ENCODE measurements at places on chromosomes 4 and X.

GRCh38 chrX:141839856-141840255 is 1.7 kb downstream of the MAGEC3 start:
- no peak for DNase-seq

- DNase-seq, result no peak
Observed at GRCh38 chr4:37531151-37531550, 155.0 kb downstream of the RELL1 start.

GRCh38 chrX:46185923-46186810 is 359.1 kb downstream of the ZNF674 start:
- no peak for DNase-seq

GRCh38 chr4:80012291-80012690 is 60.7 kb downstream of the ANTXR2 start:
- DNase-seq, result no peak

DNA sequence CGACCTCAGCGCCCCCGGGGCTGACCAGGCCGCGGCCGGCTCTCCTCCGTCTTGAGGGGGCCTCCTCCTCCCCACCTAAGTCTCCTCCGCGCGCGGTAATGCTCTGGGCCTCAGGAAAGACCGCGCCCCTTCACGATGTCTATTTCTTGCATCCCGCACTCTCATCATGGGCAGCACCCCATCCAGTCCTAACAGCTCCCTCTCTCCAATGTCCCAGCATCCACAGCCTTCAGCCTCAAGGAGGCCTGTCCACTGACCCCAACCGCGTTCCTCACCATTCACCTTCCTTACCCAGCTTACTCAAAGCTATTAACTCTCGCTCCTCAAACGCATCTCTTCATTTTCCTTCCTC is 77.5 kb downstream of the MAGED4 start:
- no peak for DNase-seq

DNA sequence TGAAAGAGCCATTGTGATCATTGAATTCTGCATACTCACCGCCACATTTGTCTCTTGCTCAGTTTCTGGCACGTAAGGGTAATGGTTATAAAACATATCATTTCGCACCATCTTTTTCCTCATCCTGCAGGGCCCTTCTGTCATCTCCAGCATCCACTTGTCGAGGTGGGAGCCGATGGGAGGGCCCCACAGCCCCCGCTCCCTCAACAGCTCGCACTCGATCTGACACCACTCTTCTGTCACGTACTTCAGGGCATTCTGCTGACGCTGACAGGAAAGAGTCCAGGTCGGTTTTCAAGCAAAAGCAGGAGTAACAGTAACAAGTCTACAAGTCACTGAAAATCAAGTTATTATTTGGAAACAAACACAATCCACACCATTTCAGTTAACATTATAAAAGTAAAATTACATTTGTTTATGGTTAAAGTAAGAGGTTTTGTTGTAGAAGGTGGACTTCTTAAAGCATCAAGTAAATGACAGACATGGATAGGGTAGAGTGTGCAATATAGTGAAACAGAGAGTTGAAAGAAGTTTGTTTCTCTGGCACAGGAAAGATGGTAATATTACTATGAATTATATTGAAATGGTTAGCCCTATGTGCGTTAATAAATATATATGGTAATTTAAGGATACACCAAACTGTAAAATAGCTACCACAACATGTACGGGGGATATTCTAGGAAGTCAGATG is 150.6 kb downstream of the CDS1 start:
- DNase-seq, result no peak

DNA sequence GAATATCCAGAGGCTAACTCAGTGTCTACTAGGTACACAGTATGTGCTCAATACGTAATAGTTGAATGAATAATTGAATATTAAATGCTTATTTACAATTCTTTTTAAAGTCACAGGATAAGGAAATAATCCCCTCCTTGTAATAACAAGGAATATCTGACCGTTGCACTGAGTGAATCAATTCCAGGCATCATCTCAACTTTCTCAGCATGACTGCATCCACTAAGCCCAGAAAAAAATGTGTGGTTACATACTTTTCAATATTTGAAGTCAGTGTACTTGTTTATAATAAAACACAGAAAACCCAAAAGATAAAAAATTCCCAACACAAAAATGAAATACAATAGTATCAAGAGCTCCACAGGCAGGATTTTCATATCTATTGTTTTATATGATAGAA is 105.4 kb downstream of the TMEM144 start:
- DNase-seq, result no peak

DNA sequence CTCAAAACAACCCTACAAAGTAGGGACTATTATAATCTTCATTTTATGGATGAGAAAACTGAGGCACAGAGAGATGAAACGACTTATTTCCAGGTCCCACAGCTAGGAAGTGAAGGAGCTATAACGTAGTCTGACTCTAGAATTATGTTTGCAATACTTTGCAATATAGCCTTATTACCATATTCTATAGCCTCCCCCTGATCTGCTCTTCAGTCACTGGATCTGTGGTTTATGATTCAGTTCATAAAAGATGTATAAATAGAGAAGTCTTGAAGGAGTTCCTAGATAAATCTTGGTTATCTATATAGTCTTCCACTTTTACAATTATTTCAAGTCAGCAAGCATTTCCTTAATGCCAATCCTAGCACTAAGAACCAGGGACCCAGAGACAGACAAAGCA is 57.5 kb downstream of the OPHN1 start:
- no peak for DNase-seq

Measured in T-helper 1 cell (primary cell).